ENCODE measurements at places on chromosomes 2 and 18. TPM values are rescaled to one million over a fixed set of nuclear protein-coding genes. Genes with fewer than 3 reads are reported as not detected.
A peak's percentile ranks its signal among the peaks of the same experiment; 100 is the strongest.

RTP5 gene
- under 0.01 TPM for total RNA-seq

ARHGAP15 gene
- total RNA-seq, result 14.9 TPM

GPR155 gene
- total RNA-seq, result 9.4 TPM

DNA sequence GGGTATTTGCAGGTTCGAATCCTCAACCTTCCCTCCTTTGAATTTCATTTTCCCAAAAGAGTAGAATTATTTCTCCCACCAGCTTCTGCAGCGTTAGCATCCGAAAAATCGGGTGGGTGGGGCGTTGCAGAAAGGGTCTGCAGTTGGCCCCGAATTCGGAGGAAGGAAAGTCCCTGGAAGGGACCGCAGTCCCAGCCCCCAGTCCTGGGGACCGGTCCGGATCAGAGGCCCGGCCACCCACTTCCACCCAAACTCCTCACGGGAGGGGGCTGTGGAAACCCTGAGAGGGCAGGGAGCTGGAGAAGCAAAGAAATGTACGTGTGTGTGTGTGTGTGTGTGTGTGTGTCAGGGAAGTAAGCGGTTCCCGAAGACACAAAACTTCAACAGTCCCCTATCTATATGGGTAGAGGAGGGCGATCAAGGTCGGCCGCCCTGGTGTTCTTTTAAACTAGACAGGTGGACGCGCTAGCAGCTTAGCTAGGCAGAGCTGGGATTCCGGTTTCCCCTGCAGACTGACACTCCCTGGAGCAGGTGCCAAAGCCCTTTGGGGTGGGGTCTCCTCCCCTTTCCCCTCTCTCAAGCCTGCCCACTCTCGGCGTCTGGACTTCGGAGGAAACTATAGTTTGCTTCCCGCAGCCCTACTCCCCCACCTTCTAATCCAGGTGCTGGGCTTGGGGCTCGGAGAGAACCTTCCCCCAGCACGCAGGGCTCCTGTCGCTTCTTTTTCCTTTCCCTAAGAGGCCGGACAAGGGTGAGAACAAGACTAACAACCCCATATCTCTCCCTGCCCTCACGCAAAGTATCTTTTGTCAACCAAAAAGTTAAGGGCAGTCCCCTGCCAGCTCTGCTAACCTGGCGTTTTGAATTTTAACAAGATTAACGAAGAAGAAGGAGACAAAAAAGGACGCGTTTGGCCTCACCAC is 4.8 kb upstream of the ONECUT2 start:
- peak; percentile 40 for DNase-seq

GRCh38 chr2:240192661-240193060 is 52.2 kb upstream of the OTOS start:
- no peak for DNase-seq

- no peak for DNase-seq
Observed at GRCh38 chr2:61943251-61943650, 37.8 kb downstream of the COMMD1 start.

- DNase-seq, result no peak
Observed at GRCh38 chr2:231960810-231961348, 634 bp upstream of the DIS3L2 start.
